ENCODE measurements at places on chromosomes 1 and 21. TPM values are rescaled to one million over a fixed set of nuclear protein-coding genes. Genes with fewer than 3 reads are reported as not detected.

The PSRC1 gene
- not detected for polyA plus RNA-seq

GRCh38 chr1:71676979-71677925 is 596.4 kb upstream of the ZRANB2 start:
- DNase-seq = no peak

- DNase-seq = no peak
These were observed 18.7 kb upstream of the POFUT2 start for GRCh38 chr21:45306453-45306831.

DNA sequence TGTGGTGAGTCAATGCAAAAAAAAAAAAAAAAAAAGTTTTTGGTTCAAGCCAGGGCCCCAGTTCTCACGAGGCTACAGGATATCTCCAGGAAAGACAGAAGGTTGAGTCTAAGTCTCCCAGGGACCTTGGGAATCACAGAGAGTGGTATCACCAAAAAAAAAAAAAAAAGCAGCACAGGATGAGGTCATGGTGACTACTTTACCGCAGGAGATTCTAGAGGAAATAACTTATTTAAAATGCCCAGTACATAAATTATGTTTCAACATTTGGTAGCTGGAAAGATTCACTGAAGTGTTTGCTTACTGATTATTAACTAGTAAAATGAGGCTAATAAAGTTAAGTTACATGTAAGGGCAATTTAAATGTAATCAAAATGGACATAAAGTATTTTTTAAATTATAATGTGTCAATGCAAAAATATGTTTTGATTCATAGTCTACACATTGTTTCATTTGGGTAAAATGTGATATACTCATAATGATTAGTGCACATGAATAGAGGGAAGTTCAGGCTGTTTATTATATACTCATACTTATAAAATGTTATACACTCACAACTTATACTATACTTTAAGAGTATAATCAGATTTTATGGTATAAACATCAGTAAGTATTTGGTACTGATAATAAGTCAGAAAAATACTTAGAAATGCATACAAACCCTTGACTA is 84.1 kb downstream of the PLPPR5 start:
- DNase-seq = no peak

The ANKRD65 gene
- not detected for polyA plus RNA-seq

The CLDN17 gene
- polyA plus RNA-seq = not detected

DNA sequence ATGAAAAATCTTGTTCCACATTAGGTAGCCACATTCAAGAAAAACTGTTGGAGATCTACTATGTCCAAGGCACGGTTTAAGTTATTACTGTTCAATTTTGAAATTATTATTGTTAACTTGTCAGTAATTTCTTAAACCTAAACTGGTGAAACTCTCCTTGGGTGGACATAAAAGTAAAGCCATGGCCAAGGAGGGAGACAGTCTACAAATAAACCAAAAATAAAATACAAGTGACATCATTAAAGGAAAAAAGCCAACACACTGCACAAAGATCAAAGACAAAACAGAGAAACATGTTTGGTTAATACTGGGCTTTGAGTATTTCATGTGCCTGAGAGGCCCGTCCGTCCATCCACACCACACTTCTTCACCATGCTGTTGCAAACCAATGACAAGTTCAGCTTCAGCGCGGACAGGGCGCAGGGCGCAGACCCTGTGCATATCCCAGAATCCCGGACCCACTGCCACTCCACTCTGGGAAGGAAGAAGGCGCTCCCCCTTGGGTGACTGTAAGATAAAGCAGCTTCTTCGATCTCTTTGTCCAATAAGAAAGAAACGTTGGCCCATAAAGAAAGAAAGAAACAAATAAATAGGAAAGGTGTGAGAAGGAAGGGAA is 918 bp upstream of the RASAL2 start:
- no peak for DNase-seq

DNA sequence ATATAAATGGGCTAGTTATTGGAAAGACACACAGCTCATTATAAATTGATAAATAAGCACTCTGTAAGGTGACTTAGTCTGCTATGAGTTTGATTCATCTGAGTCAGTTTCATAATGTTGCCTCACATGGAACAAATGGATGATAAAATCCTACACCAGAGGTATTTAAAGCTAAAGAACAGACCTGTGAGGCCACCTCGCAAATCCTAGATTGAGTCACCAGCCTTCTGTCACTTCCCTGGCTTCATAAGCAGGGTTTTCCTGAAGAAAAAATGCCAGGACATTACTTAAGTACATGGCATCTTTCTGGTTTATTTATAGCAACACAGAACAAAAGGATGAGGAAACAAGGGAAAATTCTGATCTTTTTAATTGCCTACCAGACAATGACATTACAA is 18.4 kb downstream of the CD2 start:
- DNase-seq = no peak

DNA sequence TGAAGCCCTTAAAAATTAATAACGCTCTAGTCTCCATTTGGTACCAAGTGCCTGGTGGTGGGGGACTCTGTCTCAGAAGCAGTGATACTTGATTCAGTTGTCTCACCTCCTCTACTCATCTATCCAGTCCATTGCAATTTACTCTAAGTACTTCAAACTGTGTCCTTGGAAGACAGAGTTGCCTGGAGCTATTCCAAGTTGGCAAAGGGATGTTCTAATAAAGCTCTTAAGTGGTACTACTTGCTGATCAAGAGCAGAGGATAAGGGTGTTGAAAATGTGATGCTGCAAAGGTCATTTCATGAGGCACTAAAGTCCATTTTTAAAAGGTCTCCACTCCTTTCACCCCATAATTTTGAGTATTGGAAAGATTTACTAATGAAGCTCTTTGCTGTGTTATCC is 142.2 kb downstream of the NFIA start:
- no peak for DNase-seq

GRCh38 chr1:205800981-205801703 is 11.9 kb downstream of the SLC41A1 start:
- DNase-seq = no peak

DNA sequence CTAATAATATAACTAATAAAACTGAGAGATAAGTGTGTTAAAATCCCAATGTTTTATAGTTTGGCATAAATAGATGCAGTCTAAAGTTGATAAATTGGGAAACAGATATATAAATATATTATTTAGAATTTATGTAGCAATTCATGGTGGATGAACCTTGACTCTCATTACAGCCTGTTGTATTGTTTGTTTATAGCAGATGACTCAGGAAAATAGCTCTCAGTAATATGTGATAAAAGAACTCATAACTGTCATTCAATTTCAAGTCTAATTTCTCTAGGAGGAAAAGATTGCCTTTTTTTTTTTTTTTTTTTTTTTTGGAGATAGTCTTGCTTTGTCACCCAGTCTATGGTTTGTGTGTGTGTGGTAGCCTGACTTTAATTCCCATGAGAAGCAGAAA is 603.2 kb upstream of the PKN2 start:
- DNase-seq = no peak

GRCh38 chr1:199774433-199775089 is 252.9 kb upstream of the NR5A2 start:
- no peak for DNase-seq

DNA sequence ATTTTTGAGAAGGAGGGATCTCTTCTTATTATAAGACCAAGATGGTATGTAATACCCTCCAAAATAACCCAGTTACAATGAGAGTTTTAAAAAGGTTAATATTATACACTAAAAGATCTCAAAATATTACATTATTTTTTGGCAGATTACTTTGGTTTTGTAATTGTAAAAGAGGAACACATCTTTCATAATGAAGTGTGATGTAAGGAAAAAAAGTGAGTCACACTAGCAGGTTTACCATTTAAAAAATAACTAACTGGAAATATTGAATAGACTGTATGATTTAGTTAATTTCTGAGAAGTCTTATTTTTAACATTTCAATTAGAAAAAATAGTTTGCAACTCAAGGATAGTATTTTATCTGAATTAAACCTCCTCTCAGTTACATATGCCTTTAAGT is 1.1 kb downstream of the F5 start:
- DNase-seq = no peak

GRCh38 chr1:154288661-154289060 is 16.2 kb downstream of the HAX1 start:
- DNase-seq = no peak

The REN gene
- polyA plus RNA-seq = not detected

- no peak for DNase-seq
These were observed 28.7 kb downstream of the KHDRBS1 start for GRCh38 chr1:32042330-32042729.

- DNase-seq = no peak
These were observed 11.1 kb downstream of the POFUT2 start for GRCh38 chr21:45276596-45276995.

The BRDT gene
- not detected for polyA plus RNA-seq

DNA sequence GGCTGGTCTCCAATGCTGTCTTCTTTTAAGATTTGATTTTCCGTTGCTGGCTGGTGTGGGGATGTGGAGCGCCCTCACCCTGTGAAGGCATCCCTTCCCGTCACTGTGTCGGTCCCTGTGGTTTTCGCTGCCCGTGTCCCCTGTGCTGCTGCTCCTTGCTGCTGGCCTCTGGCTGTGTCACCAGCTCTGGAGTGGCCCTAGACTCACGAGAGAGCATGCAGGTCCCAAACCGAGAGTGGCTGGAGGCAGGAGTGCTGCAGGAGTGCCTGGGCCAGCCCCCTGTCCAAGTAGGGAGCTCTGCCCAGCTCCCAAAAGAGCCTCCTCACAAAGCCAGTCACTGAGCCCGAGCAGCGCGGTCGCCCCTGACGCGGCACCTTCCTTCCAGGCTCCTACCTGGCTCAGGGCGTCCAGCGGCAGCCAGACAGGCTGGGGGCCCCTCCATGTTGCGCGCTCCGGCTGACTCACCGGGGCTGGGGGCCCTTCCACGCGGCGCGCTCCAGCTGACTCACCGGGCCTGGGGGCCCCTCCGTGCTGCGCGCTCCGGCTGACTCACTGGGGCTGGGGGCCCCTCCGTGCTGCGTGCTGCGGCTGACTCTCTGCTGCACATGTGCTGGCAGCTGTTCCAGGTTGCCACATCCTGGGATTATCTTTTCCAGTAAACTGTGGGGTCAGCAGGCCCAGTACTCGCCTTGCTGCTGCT is 106.7 kb upstream of the COL6A1 start:
- no peak for DNase-seq

DNA sequence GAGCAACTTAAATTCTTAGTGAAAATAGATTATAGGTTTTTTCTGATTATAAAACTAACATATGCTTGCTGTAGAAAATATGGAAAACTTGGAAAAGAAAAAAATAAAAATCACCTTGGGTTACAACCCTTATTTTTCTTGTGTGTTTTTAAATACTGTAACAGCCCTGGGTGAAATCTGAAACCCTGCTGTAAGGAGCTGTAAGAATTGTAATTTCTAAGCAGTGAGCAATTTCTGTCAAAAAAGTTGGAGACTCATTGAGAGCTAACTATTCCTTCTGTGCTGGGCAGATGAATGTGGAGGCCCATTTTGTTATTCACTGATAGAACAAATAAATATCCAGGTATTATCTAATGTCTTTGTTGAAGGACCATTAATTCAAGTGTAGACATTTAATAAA is 42.6 kb downstream of the ADCY10 start:
- DNase-seq = no peak

The FCAMR gene
- not detected for polyA plus RNA-seq

The VPS72 gene
- 79.1 TPM for polyA plus RNA-seq

The KCNE2 gene
- not detected for polyA plus RNA-seq

The ELF3 gene
- polyA plus RNA-seq = not detected

The KIRREL1 gene
- polyA plus RNA-seq = not detected

GRCh38 chr21:44671911-44672310 is 5.2 kb upstream of the KRTAP12-2 start:
- no peak for DNase-seq

The PTPN22 gene
- 40.1 TPM for polyA plus RNA-seq

DNA sequence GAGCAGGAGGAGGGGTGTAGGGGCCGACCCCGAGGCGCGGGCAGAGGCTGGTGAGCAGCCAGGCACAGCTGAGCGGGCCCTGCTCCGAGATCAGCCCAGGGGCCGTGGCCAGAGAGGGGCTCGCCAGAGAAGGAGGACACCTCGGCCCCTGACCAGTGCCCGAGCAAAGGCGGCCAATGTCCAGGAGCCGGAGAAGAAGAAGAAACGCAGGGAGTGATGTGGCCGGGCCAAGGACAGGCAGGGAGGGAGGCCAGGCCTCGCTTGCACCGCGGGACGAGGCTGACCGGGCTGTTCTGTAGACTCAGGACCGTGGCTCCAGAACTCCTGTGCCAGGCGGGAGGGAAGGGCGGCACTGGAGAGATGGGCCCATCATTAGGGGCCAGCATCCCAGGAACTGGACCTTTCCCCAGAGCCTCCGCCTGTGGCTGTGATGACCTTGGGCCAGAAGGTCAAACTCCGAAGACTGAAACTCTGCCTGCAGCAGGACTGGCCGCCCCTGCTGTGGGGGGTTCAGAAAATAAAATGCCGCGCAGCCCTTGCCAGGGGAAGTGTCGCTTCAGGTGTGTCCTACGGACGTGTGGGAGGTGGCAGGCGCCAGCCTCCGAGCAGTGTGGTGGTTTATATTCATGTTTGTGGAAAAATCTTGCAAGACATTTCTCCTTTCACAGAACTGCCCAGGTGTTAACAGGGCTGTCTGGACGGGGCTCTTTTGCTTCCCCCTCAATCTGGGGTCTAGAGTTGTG is 14.4 kb downstream of the RRP1 start:
- no peak for DNase-seq

GRCh38 chr1:44964396-44964795 is 22.0 kb downstream of the EIF2B3 start:
- no peak for DNase-seq

DNA sequence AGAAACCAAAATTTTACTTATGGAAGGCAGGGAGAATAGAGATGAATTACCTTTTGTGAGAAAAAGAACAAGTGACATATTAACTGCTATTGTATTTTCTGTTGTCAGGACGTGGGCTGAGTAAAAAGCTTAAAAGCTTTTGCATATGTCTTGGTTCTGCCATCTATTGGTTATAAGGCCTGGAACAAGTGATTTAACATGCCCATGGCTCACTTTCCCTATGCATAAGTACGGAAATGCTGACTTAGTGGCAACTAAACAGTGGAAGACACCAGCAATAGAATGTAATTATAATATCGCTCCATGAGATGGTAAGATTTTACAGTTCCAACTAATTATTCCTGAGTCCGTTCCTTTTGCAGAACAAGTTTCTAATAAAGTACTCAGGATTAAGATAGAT is 6.7 kb upstream of the CTSS start:
- DNase-seq = no peak
